ENCODE measurements at places on chromosomes 11 and 22. TPM values are rescaled to one million over a fixed set of nuclear protein-coding genes. Genes with fewer than 3 reads are reported as not detected.

DNA sequence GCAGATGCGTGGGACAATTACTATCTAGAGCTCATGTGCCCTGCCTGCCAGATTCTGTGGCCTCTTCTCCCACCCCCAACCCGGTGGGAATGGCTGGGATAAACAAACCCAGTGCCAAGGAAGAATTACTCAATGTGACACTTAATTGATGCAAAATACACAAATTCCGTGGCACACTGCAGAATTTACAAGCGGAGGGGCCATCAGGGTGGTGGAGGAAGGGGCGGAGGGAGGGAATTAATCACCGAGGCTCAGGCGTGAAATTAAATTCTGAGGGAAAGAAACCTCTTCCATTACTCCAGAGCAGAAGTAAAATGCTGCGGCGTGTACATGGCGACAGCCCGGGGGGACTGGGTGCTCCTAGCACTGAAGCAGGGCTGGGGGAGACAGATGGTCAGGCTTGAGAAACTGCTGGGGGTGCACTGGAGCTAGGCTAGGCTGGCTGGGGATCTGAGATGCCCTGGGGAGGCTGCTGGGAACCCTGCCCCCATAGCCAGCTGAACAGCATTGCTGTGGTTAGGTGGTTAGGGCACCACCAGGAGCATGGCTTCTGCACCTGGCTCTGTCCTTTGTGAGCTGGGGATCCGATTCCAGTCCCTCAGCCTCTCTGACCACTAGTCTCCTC is 200.6 kb downstream of the CEP164 start:
- DNase-seq: no peak

DNA sequence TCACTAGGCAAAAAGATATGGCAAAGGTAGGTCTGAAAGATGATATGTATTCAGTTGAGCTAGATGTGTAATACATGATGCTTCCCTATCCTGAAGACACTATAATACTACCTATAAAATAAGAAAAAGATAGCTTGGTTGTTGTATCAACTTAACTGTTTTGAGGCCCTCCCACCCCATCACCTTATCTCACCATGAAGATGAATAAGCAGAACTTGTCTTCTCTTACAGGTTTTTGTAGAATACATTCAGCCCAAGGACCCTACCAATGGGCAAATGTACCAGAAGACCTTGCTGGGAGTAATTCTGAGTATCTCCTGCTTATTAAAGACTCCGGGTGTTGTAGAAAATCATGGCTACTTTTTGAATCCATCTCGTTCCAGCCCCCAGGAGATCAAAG is 13.9 kb downstream of the UBE4A start:
- no peak for DNase-seq

DNA sequence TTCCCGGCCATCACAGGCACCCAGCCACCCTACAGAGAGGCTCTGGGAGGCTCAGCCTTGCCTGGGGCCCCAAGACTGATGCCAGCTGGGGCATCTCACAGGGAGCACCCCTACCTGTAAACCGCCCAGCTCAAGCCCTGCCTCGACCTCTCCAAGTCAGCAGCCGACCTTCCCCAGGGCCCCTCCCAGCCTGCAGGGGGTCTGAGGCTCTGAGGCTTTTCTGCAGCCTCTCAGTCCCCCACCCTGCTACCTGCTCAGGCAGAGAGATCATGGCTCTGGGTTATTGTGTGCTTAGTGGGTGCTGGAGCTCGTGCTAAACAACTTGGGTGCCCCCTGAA is 23.1 kb upstream of the RTN4R start:
- no peak for DNase-seq

DNA sequence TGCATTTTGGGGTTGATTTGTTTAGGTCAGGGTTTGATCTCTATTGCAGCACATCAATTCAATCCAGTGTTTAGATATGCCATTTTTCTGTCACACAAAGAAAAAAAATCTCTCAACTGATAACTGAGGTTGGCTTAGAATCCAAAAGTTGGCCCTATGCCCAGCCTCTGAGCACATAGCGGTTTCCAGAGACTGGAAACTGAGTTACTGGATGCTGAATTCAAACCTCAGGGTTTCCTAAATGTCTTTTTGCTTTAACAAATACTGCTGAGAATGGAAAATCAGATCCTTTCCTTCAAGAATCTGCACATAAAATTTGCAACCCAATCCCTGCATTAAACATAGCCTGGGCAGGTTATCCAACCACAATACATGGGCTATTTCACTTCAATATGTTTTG is 4.0 kb downstream of the P4HA3 start:
- no peak for DNase-seq

DNA sequence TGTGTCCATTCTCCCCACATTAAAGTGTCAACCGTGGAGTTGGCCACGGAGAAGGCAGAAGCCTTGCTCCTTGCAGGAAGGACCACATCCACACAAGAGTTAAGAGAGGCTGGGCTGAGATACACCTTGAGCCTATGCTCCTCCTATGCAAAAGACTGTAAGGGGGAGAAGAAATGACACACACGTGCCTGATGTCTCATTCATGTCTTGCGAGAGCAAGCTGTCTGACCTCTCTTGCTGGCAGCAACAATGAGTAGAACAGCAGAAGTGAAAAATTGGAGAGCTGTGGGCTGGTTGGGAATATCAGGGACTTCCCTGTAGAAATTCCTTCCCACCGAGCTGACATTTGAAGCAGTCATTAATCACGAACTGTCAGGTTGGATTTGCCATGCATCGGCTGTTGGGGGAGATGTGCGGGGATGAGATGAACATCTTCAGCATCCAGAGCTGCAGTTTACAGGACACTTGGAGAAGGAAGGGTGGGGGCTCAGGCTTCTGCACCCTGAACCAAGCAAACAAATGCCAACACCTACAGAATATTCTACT is 139.3 kb downstream of the MYO18B start:
- DNase-seq: no peak

- no peak for DNase-seq
Observed at GRCh38 chr11:66969584-66970225, 5.4 kb upstream of the C11orf86 start.

DNA sequence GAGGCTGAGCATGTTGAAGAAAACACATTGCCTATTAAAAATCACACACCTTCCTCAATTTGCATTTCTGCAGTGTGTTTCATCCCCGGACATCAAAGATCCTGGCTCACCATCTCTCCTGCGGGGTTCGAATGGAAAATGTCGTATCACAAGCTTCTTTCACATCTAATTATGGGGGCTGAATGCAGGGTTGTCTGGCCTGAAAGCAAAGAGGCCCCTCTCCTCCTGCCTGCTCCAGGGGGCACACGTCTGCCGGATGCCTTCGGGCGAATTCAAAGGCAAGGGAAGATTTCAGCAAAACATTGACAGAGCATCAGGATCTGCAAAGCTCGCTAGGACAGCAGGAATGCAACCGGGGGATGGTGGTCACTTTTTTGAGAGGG is 1447.7 kb downstream of the TBC1D22A start:
- DNase-seq: no peak

DNA sequence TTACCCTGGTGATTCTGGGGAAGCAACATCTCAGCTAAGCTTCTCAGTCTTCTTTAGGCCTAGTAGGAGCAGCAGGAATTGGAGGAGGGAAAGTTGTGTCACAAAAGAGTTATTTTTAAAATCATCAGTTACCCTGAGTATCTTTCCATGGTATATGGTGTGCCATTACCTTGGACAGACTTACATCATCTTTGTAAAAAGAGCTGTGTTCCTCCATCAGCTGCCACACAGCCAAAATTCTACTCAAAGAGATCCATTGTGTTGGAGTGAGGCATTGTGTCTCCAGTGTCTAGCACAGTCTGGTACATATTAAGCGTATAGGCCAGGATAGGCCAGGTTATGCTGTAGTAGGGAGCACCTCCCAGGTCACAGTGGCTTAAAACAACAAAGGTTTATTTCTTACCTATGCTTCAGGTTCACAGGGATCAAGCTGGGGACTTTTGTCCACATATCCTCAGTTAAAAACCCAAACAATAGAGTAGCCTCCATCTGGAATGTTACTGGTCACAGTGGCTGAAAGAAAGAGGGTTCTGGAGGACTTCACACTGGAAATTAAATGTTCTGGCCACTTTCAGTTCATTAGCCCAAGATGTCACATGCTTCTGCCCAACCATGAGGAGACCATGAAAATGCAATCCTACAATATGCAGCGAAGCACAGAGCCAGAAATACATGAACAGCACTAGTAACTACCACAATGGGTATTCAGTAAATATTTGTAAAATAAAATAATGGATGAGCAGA is 9.9 kb upstream of the TMPRSS5 start:
- no peak for DNase-seq

- no peak for DNase-seq
Observed at GRCh38 chr11:45920531-45921477, 1.7 kb upstream of the LARGE2 start.

GRCh38 chr11:109936661-109937180 is 156.5 kb upstream of the ZC3H12C start:
- DNase-seq: no peak

DNA sequence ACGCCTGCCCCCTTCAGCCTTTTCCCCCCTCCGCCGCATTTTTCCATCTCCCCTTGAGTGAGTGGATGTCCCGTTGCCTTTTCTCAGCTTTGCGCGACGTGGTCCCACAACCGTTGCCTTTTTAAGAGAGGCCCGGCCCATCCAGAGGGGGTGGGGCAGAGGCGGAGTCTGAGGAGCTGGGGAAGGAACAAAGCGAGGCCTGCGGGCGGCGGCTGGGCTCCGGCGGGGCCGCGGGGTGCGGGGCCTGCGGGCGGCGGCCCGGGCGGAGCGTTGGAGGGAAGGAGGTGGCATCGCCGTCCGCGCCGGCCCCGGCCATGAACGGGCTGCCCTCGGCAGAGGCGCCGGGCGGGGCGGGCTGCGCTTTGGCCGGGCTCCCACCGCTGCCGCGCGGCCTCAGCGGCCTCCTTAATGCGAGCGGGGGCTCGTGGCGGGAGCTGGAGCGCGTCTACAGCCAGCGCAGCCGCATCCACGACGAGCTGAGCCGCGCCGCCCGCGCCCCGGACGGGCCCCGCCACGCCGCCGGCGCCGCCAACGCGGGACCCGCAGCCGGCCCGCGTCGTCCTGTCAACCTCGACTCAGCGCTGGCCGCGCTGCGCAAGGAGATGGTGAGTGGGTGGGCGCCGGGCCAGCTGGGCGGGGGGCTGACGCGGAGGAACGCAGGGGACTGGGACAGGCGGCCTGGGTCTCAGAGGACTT is at the start of gene FAM89B:
Gene FAM89B, plus strand, starts transcription at position 183 of the 696 bp plus-strand sequence. Its CDS starts 132 bp downstream, at position 315.
- DNase-seq: no peak

- no peak for DNase-seq
Observed at GRCh38 chr11:32385998-32386397, 49.3 kb downstream of the WT1 start.

DNA sequence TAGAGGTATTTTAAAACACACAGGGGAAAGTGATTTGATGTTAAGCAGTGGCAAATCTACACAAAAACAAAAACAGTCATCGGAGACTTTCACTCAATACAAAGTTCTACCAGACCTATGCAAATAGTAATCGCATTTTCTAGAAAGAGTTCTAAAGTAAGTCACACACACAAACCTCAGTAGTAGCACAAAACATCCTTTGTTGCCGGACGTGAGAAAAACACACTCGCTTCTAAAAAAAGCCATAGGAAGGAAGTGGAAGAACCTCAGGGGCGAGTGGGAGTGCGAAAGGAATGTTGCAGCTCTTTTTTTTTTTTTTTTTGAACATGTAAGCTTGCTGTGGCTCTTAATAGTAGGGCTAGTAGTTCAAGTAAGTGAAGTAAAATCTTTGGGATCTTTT is 88.9 kb downstream of the MAML2 start:
- DNase-seq: no peak

DNA sequence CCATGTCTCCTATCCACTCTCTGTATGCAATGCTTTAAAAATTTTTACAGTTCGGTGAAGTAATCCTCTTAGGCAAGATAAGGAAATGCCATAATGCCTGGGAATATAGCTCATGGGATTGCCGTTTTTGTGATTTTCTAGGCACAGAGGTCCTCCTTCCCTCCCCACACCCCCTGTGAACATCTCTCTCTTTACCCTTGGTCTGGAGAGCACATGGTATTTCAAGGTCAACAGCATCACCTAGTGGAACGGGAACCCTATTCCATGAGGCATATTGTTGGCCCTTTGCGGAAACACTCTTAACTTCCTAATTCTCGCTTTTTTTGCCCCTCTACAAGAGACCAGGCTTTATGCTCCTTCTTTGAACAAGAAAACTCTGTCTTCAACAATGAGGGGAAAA is 8.8 kb downstream of the NXPE4 start:
- DNase-seq: no peak

- no peak for DNase-seq
Observed at GRCh38 chr22:31155422-31155821, 4.6 kb upstream of the RNF185 start.

- DNase-seq: no peak
Observed at GRCh38 chr11:108654994-108655631, 9.8 kb upstream of the DDX10 start.

- DNase-seq: peak; percentile 58
Observed at GRCh38 chr11:119318240-119319135, 1.6 kb upstream of the MCAM start.

Gene TEX12
- total RNA-seq: not detected

Gene PRR33
- not detected for total RNA-seq

Gene ANO1
- total RNA-seq: 1.1 TPM

Gene BIRC2
- total RNA-seq: 63.9 TPM

Gene CRYAB
- total RNA-seq: 23.9 TPM

Gene HNRNPUL2
- total RNA-seq: 12.8 TPM

Gene CDC42BPG
- total RNA-seq: 12.8 TPM

Gene TSSK2
- not detected for total RNA-seq
